NCI-H2081 treated with DMSO at 0.1 percent for 48 hours (cell line): ENCODE measurements at places on chromosomes 5 and 9.

- no peak for DNase-seq
These were observed 29.1 kb upstream of the CEP72 start for GRCh38 chr5:582936-583635.

DNA sequence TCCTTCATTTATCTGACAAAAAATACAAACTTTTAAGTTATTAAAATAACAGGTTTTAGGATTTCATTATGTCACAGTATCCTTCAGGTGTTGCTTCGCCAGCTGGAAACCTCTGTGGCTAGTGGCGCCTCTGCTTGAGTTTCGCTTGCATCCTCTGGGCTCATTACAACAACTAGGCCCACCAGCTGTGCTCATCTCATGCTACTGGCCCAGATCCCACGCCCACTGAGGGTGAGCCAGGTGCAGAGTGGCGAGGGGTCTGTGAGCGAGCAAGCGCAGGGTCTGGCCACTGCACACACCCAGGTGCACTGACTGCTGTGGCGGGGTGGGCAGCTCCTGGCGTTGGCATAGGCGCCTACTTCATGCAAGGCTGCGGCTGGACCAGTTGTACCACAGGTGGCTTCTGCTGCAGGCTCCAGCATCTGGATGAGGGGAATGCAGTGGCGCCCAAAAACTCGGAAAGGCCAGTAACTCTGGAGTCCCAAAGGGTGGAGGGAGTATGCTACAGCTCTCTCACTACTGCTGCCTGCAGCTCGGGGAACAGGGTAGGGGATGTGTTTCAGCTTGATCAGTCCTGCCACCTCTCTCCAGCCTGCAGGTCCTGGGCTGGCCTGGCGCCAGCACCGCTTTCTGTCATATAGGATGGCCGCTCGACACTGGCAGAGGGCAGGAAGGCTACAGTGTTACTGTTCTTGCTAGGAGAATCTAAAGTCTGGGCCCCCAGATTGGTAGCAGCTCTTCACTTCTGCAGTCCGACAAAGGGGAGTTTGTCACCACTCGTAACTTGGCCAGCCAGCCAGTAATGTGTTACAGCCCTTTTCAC, 452.1 kb downstream of the TUSC1 start:
- no peak for DNase-seq

DNA sequence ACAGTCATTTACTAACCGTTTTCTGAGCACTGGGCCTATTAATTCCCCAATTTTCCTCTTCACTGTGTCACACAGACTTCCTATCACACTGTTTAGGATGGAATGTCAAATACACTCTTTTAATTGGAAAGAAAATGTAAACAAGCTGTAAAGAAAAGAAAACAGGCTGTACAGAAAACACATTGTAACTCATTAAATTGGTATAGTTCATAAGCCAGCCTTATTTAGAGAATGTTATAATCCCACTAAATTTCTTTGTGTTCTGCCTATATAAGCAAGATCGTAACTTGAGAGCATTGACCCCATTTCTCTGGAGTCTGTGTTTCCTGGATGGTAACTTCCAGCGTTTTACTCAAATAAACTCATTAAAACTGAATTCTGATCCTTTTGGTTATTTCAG, 46.5 kb downstream of the TARS1 start:
- no peak for DNase-seq

GRCh38 chr9:123772374-123772773, 157.6 kb downstream of the DENND1A start:
- no peak for DNase-seq

DNA sequence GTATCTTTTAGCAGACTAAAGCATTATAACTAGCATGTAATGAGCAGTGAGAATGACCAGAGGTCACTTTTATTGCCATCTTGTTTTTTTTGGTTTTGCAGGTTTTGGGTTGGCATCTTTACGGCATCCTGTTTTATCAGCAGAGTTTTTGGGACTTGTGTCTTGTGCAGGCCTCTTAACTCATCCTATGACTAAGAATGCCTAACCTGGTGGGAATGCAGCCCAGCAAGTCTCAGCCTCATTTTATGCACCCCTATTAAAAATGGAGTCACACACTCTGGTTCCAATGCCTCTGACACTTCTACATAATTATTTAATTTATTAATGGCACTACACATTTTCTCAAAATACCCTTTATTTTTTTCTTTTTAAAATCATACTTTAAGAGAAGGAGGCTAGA, 726.5 kb upstream of the RIOK2 start:
- no peak for DNase-seq

- no peak for DNase-seq
These were observed 48.7 kb downstream of the PCSK1 start for GRCh38 chr5:96384353-96384752.

DNA sequence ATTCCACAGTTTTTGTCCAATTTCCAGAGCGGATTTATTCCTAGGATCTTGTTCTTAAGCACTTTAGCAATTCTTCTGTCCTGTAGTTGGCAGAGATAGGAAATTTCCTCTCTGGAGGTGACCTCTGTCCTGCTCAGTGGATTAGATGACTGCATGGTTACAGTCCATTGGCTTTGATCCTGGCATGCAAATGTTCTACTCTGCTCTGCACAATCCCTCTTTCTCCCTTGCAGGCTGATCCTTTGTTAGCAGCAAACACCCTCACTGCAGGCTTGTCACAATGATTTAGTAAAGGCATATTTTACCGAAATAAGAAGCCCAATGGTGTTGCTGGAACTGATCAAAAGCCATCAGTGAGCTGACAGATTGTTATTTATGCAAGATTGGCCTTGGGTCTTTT, 243.8 kb downstream of the COX7C start:
- DNase-seq = no peak

DNA sequence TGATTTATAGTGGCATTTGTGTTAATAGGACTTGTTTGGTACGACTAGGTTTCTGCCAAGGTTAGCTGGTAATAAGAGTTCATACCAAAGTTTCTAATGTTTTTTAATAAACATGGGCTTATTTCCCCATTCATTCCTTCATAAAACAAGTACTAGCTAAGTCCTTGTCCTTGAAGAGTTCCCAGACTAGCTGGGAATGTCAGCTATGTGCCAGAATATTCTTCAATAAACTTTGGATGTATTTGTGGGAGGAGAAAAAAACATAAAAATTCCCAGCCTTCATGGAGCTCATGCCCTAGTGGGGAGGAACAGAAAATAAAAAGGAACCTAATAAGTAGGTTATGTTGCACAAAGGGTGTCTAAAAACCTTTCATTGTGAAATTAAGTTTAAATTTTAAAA, 176.9 kb downstream of the DENND1A start:
- DNase-seq = no peak

DNA sequence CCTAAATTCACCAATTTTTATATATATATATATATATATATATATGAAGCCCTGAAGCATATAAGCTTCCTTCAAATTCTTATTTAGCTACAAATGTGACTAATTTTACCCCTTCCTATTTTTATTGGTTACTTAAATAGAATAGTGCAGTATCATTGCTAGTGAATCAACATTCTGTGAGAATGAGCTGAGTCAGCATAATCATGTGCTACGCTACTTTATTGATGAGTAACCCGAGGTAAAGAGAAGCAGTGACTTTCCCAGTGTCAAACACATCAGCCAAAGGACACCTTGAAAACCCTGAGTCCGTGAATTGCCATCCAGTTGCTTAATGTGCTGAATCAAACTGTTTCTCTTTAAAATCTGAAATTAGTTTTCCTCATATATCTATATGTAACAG, 546.2 kb downstream of the DMRTA1 start:
- no peak for DNase-seq

- no peak for DNase-seq
These were observed 145.1 kb upstream of the RAI14 start for GRCh38 chr5:34511063-34511462.

GRCh38 chr9:120363697-120364096, 216.3 kb downstream of the CDK5RAP2 start:
- DNase-seq = no peak

DNA sequence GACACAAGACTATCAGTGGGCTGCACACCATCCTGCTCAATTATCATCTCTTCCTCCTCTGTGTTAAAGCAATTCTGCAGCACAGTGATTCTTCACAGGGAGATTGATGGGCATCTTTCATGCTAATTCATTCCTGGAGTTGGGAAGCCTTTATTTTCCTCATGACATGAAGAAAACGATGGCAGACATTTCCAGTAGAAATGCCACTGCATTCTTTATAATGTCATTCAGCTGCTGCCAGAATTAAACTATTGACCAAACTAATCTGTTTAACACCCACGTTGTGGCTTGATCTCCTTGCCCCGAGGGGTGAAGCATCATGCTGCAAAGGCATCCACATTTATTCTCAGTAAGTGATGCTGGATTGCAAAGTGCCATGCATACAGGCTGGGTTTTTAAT, 273.0 kb downstream of the SPOCK1 start:
- no peak for DNase-seq

GRCh38 chr9:18208166-18209059, 265.5 kb upstream of the ADAMTSL1 start:
- DNase-seq = no peak

- DNase-seq = no peak
These were observed 114.4 kb downstream of the ANKRD18B start for GRCh38 chr9:33638391-33638915.

- no peak for DNase-seq
These were observed 275.0 kb downstream of the GAS1 start for GRCh38 chr9:86672301-86672700.

DNA sequence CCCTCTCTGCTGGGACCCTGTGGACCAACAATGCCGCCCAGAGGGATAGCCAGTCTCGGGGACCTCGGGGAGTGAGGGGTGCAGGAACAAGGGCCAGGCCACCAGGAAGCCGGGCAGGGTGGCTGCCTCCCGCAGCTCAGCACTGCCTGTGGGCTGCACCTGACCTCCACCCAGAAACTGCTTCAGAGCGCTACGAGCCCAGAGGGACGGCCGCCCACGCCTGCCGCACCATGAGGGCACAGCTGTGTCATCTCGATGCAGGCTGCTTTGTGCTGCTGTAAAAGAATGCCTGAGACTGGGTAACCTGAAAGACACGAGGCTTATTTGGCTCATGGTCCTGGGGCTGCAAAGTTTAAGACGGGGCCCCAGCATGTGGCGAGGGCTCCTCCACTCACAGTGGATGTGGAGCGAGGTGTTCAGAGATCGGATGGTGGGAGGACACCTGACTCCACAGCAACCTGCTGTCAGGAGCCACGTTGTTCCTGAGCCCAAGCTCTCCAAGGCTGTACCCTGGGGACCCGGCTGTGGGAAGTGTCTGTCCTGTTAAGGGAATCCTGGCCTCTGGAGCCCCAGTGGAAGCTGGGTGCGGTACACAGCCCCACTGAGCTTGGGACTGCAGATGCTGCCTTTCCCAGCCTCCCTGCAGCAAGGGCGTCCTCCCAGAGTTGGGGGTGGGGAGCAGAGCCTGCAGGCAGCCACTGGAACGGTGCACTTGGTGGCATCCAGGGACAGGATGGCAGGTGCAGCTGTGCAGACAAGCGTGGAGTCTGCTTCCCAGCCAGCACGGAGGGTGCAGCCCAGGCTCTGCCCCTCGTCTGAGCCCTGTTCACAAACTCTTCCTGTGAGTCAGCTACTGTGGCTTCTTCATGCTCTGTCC, 11.8 kb upstream of the ZDHHC11 start:
- no peak for DNase-seq

GRCh38 chr9:122579874-122580273, 3.3 kb downstream of the OR1L8 start:
- no peak for DNase-seq

DNA sequence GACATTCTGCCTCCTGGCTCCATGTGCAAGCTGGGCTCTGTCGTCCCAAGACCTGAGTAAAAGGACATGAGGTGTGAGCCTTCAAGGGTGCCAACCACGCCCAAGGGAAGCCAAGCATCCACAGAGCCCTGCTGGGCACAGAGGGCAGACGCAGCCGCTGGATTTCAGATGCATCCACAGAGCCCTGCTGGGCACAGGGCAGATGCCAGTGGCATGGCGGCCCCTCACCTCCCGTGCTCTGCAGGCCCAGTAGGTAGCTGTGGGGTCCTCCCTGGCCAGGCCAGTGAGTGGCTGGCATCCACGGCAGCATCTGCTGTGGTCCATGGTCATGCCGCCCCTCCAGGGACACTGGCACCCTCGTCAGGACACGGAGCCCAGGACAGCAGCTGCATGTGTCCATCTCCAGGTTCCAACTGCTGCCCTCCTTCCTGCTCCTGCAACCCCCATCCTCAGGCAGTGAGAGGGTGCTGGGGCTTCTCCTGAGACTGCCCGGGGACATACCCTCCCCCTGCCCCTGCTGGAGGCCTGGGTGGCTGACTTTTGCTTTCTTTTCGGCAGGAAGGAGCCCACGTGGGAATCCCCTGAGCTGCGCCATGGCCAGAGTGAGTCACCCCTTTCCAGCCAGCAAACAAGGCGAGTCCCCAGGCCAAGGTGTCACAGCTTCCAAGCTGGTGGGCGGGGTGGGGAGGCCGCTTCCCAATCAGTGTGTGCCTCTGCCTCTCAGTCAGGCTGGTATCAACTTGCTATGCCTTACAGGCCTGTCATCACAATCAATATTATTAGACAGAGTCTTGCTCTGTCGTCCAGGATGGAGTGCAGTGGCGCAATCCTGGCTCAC, 4.0 kb upstream of the TRAF2 start:
- DNase-seq = no peak

GRCh38 chr5:14038341-14038959, 94.0 kb upstream of the DNAH5 start:
- DNase-seq = no peak

DNA sequence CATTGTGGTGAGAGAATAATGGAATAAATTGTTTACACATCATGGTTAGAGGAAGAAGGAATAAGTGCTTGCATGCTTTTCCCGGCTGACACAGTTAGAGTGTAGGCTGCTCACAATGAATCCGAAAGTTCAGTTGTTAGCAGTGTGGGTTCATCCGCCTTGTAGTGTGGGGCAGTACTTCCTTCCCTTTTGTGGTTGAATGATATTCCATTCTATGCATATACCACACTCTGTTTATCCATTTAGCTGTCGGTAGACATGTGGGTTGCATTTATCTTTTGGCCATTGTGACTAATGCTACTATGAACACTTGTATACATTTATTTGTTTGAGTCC, 84.0 kb downstream of the COL5A1 start:
- no peak for DNase-seq

DNA sequence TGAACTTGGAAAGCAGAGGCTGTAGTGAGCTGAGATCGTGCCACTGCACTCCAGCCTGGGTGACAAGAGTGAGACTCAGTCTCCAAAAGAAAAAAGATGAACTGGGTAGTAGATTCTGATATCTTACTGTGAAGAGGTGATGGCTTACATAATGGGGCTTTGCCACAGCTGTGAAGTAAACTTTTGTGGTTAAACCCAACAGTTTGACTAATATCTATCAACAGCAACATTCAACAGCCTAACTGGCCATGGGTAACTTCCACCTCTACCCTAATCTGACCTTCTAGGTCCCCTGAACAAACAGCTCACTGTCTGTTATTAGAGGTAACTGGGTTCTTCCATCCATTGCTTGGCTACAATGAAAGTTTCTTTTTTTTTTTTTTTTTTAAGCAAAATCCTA, 52.1 kb downstream of the TLE1 start:
- no peak for DNase-seq

- no peak for DNase-seq
These were observed 9.7 kb upstream of the SMIM32 start for GRCh38 chr5:136202469-136203205.

GRCh38 chr5:60856066-60856465, 12.0 kb upstream of the ELOVL7 start:
- DNase-seq = no peak
